ENCODE measurements at places on chromosomes 4 and X.

DNA sequence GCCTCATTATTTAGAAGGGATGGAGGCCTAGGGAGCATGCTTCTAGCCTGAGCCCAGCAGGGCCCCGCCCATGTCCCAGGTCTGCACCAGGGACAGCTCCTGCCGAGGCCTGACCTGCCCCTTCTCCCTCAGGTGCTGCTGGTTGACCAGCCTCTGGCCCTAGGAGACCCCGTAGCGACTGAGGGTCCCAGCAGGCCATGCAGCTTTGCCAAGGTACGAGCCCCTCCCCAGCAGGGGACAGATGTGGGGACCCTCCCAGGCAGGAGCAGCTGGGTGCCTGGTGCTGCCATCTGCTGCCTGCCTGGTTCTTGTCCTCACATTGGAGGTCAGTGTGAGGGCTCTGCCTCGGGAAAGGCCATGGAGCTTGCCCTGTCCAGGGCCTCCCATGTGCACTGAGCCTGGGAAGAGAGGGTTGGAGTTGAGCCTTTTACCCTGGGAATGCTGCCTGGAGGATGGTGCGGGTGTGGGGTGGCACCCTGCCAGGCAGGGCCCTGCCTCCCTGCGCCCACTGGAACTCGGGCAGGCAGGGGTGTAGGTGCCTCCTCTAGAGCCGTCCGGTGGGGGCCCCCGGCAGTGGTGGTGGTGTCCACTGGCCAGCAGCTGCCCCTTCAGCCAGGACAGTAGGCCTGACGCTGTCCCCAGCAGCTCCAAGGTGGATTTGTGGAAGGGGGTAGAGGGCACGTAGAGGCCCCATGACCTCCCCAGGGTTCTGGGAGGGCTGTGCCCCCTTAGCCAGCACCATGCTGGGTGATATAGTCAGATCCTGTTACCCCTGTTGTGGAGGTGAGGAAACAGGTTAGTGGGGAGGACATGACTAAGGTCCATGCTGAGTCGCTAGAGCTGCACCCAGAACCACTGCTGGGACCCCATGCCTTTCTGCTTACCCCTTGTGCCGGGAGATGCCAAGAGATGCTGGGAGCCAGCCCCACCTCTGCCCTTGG is 2.2 kb upstream of the MSANTD1 start:
- DNase-seq: no peak

DNA sequence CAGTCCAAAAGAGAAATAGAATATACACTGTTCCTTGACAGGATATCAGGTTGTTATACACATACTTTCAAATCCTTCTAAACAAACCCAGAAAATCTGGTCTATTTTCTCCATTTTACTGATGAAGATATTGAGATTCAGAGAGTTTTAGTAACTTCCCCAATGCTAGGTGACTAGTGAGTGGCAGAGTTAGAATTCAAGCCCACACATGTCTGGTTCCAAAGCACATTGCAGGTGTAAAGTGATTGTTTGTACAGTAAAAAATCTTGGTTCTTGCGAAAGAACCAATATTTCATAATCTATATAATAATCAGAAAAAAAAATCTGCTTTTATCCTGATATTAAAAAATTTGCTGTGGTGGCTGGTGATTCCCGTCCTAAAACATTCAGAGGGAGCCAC is 39.5 kb upstream of the EMCN start:
- no peak for DNase-seq

GRCh38 chr4:83150653-83151330 is 36.3 kb upstream of the PLAC8 start:
- no peak for DNase-seq

DNA sequence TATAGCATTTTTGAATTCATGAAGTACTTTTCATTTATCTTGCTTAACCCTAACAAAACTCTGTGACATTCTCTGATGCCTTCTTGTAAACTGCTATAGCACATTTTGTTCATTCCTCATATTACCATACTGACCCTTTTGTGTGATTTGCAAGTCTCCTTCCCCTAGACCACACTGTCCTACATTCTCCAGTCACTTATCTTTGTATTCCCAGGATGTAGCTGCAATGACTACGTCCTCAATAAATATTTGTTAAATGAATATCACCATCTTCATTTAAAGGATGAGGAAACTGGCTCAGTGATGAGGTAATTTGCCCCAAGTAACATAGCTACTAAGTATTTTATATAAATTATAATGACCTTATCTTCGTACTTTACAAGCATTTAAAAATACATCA is 11.9 kb downstream of the HUWE1 start:
- no peak for DNase-seq

DNA sequence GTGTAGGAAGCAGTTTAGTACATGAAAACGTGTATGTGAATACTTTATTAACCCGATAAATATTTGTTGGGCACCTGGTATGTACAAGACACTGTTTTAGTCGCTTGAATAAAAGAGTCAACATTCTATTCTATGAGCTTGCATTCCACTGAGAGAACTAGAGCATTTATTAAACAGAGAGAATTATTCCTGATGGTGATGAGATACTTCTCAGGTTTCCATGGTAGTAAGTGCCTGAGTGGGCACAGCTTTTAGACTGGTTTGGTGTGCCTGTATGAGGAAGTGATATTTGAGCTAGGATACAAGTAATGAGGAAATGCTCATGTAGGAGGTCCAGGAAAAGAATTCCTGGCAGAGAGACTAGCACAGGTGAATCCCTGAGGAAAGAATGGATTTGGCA is 94.2 kb downstream of the ATP10D start:
- DNase-seq: no peak

DNA sequence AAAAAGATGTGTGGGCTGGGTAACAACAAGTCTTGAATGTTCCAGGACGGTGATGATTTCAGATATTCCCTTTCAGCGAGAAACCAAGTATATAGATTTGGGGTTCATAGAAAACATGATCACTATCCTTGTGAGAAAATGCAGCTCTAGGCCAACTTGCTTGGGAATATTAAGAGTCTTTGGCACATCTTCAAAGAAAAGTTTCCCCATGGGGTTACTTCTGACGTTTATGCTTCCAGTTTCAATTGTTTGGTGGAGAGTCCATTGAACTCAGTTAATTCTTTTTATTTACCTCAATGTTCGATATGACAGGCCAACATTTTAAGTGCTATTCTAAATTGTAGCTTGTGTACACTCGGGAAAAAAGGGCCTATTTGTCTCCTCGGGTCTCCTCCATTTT is 126.7 kb downstream of the NHS start:
- DNase-seq: no peak

GRCh38 chr4:121277194-121278105 is 103.4 kb downstream of the QRFPR start:
- DNase-seq: no peak

DNA sequence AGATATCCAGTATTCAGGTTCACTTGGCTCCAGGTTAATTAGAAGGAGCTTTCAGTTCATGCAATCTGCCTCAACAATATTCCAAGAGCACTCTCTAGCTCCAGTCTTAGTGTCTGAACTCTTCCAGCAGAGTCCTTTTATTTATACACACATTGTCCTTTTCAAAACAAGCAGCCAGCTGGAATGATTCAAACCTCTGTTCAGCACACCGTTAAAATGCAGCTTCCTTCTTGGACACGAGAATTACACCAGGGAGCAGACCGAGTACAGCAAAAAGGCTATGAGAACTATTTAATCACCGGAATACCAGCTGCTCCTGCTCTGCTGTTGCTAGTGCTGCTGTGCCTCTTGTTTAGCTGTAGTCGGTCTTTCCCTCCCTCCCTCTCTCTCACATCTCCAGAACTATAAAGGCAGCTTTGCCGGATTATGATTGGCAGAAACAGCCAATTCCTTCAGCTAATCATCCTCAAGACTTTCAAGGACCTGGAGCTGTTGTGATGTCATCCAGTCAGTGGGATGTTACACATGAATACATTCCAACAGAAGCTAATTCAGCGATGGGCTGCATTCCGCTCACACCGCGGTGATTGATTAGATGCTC is at the start of gene NDST4:
TSS of gene NDST4 (minus strand) at position 115 of the 601 bp plus-strand sequence. CDS start 36,584 bp downstream, outside the sequence.
- no peak for DNase-seq

DNA sequence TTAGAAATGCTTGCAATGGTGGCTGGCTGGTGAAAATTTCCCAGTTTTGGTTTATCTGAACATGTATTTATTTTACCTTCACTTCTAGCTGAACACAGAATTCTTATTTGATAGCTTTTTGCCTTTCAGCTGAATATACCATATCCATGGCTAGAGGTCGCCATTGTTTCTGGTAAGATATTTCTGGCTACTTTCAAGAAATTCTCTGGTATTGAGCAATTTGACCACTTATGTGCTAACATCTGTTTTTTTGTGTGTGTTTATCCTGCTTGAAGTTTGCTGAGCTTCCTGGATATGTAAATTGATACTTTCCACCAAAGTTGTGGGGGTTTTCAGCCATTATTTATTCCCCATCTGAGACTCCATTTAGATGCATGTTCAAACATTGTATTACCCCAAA is 75.4 kb downstream of the FBXW7 start:
- no peak for DNase-seq

GRCh38 chrX:151776181-151776731 is 41.7 kb downstream of the CNGA2 start:
- DNase-seq: no peak

DNA sequence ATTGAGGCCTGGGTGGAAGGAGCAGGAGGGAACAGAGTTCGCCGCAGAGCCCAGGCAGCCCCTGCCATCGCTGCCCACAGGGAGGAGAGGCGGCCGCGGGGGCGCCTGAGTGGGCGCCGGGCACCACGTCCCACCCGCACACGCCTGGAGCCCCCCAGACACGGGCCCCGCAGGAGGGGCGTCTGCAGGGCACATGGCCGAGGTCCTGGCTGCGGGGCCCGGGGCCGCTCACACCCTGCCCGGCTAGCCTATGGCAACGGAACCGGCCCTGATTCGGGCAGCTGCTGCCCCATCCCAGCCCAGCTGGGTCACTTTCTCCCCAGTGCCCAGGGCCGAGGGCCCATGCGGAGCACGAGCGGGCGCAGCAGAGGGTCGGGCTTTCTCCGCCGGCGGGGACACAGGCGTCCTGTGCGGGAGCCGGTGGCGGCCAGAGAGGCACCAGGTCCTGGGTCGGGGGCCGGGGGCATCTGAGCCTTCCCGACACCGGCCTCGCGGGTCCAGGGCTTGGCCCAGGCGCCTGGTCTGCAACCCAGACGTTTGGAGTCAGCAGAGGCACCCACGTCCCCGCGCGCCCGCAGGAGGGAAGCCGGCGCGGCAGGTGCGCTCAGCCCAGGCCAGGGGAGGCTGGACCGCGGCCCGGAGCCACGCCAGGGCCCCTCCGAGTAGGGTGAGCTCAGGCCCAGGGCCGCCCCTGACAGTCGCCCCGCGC is 91.2 kb downstream of the FAM53A start:
- no peak for DNase-seq

Data from activated CD4-positive, alpha-beta T cell treated with anti-CD3 and anti-CD28 coated beads, Interleukin-2, amount 50 U/mL, for 1 hour (primary cell).